ENCODE measurements at places on chromosomes 1 and 21.

- no peak for DNase-seq
Observed at GRCh38 chr1:36905941-36906340, 128.4 kb downstream of the GRIK3 start.

- DNase-seq, result no peak
Observed at GRCh38 chr1:78071696-78072095, 25.9 kb downstream of the GIPC2 start.

DNA sequence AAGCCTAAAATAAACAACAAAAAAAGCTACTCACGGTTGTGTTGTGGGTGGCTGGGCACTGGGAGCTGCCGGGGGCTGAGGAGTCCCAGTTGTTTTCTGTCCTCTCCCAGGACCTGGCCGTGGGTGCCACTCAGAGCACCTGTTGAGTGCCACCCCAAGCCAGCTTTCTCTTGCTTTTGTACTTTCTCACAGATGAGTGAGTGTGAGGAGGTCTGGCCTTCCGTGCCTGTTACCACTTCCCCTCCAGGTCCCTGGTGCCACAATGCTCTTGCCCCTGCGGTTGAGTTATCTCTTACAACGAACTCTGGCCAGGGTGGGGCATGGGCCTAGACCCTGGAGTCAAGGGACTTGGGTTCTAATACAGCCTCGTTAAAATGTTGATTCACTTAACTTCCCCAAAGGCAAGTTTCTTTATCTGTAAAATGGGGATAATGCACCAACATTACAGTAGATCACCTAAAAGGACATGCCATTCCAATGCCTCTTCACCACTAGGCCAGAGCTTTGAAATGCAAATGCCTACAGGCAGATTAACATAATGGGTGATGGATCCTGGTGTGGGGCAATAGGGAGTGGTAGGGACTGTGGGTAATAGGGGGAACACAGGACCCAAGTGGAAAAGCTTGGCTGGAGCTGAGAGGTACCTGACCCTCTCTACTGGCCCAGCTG is at the start of gene CNR2:
Gene CNR2, minus strand, starts transcription at position 151 of the 669 bp plus-strand sequence. CDS start 37,745 bp downstream, outside the sequence.
- no peak for DNase-seq

- no peak for DNase-seq
Observed at GRCh38 chr1:111690306-111690617, 48.9 kb downstream of the INKA2 start.

- DNase-seq, result no peak
Observed at GRCh38 chr1:165487921-165488320, 43.0 kb upstream of the RXRG start.

GRCh38 chr1:206595581-206596318 is 16.5 kb downstream of the EIF2D start:
- no peak for DNase-seq

GRCh38 chr1:224867715-224868114 is 61.8 kb upstream of the DNAH14 start:
- no peak for DNase-seq

- no peak for DNase-seq
Observed at GRCh38 chr1:100039591-100039990, 69.8 kb downstream of the SLC35A3 start.

GRCh38 chr1:143651350-143651992 is 320.3 kb downstream of the FAM72C start:
- no peak for DNase-seq

- no peak for DNase-seq
Observed at GRCh38 chr1:76639181-76639580, 228.1 kb upstream of the ST6GALNAC5 start.

DNA sequence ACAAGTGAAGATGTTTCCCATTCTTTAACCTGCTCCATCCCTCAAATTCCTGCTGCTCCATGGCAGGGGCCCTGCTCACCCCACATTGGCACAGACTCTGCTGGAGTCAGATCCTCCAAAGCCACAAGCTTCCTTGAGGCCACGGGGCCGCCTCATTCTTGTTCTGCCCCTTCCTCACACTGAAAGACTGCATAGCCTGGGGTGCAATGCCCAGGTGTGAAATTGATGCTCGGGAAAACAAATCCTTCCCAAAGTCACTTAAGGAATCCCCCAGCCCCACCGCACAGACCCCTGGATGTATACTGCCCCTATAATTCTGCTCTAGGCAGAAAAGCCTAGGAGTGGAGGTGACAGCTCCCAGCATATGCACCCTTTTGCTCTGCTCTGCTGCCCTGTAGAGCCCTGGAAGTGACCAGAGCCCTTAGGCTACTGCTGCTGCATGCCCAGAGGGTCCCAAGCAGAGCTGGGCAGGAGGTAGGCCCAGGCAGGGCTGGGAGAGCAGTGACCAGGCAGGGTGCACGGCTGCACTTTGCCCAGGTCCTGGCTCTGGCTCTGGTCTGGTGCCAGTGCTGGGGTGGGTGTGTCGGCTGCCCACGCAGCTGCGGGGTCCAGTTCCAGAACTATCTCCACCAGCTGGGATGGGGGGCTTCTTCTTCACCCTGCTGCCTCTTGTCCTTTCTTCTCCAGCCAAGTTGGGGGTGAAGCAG is 1.6 kb downstream of the HES2 start:
- DNase-seq, result no peak

GRCh38 chr1:64848136-64848535 is 103.3 kb downstream of the RAVER2 start:
- DNase-seq, result no peak

GRCh38 chr21:19683492-19683891 is 1279.9 kb upstream of the TMPRSS15 start:
- DNase-seq, result no peak

GRCh38 chr1:46532498-46533178 is 18.8 kb downstream of the KNCN start:
- DNase-seq, result peak; percentile 87

DNA sequence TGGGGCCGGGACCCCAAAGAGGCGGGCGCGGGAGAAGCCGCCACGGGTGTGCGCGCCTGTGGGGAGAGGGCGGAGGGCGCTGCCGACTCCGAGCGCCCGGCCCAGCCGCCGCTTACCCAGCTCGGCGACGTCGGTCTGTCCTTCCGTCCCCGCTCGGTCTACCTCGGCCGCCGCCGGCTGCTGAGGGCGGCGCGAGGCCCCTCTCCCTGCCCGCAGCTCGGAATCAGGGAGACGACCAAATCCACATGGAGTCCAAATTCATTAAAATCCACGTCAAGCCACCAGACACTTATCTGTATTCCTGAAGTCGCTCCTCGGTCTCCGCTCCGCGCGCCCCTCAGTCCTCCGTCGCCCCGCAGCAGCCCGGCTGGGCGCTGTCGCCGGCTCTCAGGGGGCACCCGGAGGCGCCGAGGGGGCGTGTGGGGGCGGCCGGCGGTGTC is 637 bp downstream of the PLXNA2 start:
- peak; percentile 58 for DNase-seq

DNA sequence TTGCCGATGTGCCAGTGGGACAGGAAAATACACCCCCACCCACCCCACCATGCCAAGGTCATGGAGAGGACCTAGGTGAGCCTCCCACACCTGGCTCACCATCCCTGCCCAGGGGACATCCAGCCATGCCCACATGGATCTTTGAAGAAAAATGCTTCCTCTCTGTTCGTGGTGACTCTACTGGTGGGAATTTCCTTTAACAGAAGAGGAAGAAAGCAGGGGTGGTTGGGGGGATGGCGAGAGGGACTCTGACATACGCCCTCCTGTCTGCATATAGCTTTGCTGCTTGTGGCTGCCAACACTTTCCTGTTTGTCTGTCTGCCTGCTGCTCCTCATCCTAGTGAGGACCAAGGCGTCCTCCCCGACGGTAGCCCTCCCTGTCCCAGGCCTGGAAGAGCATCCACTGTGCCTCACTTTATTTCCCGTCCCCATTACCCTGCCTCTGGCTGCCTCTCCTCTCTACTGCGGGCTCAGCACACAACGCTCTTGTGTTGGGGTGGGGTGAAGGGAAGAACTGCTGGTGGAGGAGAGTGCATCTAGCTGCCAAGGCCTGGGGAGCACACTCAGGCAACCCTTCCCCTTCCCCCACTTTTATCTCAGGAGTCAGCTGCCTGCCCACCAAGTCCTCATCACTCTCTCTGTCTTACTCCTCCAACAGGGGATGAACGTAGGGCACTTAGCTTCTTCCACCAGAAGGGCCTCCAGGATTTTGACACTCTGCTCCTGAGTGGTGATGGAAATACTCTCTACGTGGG is 2.5 kb downstream of the SEMA4A start:
- no peak for DNase-seq

DNA sequence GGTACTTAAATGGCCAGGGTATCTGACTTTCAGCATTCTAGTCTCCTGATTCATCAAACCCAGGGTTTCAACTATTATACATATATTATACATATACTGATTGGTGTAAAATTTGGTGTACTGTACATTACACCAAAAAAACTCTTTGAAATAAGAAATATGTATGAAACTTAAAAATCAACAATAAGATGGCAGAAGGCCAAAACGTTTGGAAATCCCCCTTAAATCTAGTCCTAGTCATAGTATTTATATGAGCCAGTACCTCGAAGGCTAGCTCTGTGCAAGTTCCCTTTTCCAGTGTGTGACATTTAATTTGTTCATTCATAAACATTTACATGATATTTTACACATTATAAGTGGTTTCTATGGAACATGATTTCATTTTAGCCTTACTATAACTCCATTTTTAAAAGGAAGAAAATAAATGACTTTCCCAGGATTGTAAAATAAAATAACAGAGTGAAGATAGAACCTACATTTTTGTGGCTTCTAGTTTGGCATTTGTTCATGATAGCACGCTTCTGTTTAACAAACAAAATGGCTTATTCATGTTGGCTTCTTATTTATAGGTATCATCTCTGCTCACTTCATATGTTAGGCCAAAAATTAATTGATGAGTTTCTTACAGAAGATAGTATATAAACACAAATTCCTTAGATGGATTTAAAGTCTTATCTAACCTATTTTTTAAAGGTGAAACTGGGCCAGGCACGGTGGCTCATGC is 18.8 kb upstream of the ZNF281 start:
- DNase-seq, result no peak

GRCh38 chr1:991895-992294 is 8.0 kb downstream of the HES4 start:
- DNase-seq, result no peak

GRCh38 chr1:152109231-152109997 is 5.8 kb downstream of the TCHH start:
- peak; percentile 54 for DNase-seq

Measured in H1 (cell line).